ENCODE measurements at places on chromosomes 3 and 15.

DNA sequence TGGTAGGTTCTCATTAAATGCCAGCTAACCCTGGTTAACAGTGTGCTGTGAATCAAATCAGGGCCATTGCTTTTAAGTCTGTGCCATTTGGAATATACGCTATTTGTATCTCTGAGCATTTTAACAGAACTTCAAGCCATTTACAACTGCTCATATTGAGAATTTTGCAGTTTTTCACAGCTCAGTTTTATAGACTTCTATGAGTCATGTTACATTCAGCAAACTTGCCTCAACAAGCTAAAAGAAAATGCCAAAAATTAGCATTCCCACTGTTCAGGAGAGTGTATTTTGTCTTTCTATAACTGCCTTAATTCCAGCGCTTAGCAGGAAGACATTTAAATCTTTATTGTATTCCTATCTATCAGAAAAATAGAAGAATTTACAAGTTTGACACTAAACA is 196.4 kb downstream of the GBE1 start:
- no peak for DNase-seq

GRCh38 chr3:27630885-27631284 is 91.2 kb downstream of the EOMES start:
- DNase-seq = no peak

- no peak for DNase-seq
Observed at GRCh38 chr15:48510976-48511375, 134.5 kb downstream of the FBN1 start.

GRCh38 chr3:135059580-135059979 is 264.5 kb downstream of the EPHB1 start:
- no peak for DNase-seq

DNA sequence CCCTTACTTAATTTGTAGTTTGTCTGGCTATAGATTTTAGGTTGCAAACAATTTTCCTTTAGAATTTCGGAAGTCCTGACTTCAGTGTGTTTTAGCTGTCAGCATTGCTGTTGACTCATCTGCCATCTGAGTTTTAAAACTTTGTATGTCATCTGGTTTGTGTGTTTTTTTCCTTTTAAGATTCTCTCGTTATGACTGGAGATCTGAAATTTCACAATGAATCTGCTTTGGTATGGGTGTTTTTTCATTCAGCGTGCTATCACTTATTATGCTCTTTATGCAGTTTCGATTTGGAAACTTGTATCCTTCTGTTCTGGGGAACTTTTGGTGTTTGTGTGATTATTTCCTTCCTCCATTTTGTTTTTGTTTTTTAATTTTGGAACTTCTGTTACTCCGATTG is 53.7 kb upstream of the ZNF280D start:
- DNase-seq = no peak

DNA sequence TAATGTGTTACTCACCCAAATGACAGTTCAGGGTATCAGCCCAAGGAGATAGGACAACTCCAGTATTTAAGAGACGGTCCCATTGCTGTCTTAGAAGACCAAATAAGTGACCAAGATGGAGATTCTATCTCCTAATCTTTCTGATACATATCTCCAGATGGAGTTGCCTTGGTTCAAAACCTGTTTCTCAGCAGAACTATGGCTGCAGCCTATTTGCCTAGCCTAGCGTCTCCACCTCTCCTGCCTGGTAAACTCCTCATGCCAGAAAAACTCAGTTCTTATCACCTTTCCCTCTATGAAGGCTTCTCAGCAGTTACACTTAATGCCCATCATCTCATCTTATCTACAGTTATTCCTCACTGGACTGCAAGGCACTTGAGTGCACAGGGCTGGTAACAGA is 1.2 kb upstream of the CSPG5 start:
- DNase-seq = no peak

Measured in GM12878 (cell line).